ENCODE measurements at places on chromosomes 16 and 17.

DNA sequence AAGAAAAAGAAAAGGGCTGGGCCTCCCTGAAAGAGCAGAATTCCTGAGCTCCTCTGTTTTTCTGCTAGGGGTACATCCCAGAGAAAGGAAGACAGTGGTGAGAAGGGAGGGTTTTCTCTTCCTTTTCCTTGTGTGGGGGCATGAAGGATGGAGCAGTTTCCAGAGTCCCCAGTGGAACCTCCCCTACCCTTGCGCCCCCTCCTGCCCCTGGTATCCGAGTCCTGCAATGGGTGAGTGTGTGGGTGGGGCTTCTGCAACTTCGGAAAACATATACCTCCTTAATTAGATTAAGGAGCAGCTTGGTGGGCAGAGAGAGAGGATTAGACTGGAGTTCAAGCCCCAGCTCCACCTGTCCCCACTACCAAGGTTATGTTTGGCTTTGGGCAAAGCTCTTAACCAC, 5.4 kb upstream of the GIP start:
- DNase-seq = no peak

- DNase-seq = no peak
Observed at GRCh38 chr16:48280546-48280945, 33.2 kb upstream of the ABCC11 start.

GRCh38 chr16:73956587-73957494, 339.8 kb upstream of the PSMD7 start:
- DNase-seq = no peak

DNA sequence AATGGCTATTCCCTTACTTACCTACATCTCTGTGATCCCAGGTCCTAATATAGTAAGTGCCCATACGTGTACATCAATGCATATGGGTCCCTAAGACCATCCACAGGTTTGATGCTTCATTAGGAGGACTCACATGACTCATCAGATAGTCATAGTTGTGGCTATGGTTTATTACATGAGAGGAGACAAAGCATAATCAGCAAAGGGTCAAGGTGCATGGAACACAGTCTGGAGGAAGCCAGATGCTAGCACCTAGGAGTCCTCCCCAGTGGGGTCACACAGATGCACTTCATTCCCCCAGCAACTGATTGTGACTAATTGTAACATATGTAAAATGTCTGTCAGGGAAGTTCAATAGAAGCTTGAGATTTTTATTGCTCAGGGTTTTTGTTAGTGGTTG, 42.8 kb downstream of the PHKB start:
- DNase-seq = no peak

GRCh38 chr17:44601539-44601938, 44.3 kb downstream of the FZD2 start:
- no peak for DNase-seq

GRCh38 chr16:54506214-54506580, 219.6 kb upstream of the IRX3 start:
- DNase-seq = no peak

GRCh38 chr16:52544703-52545102, 2.2 kb downstream of the TOX3 start:
- DNase-seq = no peak

DNA sequence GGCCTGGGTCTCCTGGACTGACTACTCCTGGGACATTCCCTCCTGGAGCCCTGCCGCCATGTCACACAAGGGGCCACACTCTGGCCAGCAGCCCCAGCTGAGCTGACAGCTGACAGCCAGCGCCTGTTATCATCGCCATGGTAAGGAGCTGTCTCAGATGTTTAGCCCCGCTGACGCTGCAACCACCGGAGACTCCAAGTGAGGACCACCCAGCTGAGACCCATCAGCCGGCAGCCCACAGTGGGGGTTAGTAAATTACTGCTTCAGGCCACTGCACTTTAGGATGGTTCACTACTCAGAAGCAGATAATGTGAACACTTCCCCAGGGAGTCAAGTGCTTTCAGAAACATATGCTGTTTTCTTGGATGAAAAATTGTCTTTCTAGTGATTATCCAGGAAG, 14.6 kb upstream of the SPHK1 start:
- DNase-seq = no peak

GRCh38 chr16:47375423-47375822, 85.4 kb downstream of the ITFG1 start:
- DNase-seq = no peak

DNA sequence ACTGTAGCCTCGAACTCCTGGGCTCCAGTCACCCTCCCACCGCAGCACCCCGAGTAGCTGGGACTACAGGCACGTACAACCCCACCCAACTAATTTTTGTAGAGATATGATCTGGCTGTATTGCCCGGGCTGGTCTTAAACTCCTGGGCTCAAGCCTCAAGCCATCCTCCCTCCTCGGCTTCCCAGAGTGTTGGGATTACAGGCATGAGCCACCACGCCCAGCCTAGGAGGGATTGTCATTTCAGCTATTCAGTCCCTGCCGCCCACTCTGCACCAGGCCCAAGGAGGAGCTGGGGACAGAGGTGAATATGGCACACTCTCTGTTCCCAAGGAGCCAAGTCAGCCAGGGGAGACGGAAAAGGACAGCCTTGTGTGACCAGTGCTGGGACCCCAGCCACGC, 256.2 kb downstream of the PARN start:
- no peak for DNase-seq
